ENCODE measurements at places on chromosomes 7 and 10. TPM values are rescaled to one million over a fixed set of nuclear protein-coding genes. Genes with fewer than 3 reads are reported as not detected.

TES gene
- total RNA-seq: 61.3 TPM

SPAM1 gene
- not detected for total RNA-seq

GHRHR gene
- total RNA-seq: not detected

FGL2 gene
- 39.3 TPM for total RNA-seq

RNF148 gene
- total RNA-seq: 0.63 TPM
